ENCODE measurements at places on chromosomes 1 and 21.

DNA sequence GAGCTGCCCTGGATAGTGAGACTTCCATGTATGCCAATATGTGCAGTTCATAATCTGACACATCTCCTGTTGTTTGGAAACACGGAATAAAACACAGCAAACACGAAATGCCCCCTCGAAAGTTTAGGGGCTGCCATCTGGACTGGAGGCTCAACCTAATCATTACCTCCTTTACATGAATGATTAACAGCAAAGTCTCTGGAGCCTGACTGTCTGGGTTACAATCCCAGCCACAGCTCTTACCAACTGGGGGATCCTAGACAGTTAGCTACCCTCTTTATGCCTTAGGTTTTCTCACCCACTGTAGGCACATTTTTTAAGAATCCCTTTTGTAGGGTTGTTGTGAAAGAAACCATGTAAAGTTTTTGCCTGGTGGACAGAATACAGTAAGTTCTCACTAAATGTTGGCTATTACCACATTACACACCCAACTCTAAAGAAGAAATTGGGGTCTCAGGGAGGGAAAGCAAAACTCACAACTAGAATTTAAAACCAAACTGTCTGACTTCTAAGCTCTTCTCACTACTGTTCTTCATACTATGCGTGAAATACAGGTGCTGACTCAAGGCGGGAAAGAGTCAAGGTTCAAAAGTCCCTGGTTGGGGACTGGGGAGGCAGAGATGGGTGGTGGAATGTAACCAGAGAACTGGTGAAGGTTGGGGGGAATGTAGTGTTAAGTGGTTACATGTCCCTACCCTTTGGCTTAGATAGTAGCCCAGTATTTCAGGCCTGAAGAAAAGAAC lies 24.2 kb downstream of the CYP4A22 start:
- no peak for DNase-seq

DNA sequence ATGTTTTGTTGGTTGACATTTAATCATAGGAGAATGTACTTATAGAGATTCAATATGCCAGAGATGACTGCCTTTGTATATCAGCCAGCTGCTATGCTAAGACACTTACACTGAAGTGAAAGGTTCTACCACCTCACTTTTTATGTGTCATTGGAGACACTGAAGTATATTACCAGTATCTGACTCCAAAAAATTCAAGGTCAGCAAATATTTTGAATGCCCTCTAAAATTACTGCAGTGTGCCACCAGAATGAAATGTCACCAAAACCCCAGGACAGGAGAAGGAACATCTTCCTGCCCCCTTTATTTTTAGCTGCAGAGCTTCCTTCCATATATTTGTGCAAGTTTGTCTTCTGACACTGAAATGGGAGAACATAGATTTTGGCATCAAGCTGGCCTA lies 141.5 kb downstream of the LRRC40 start:
- no peak for DNase-seq

GRCh38 chr1:32142446-32143301 lies 34.8 kb downstream of the KPNA6 start:
- DNase-seq = no peak

DNA sequence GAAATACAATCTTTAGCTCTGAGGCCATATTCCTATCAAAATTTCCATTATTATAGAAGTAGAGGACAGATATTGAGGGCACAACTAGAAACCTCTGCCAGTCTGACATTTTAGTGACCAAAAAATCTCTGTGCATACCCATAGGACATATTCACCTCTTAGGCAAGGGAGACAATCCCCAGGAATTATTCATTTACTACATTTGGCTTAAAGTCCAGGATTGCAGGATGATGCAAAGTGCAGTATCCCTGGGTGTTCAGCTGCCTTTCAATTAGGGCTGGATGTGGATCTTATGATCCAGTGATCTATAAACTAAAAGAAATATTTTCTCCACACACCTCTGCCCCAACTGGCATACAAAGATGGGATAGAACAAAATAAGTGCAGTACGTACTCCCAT lies 50.9 kb downstream of the PTGS2 start:
- no peak for DNase-seq

GRCh38 chr1:214404571-214405213 lies 123.7 kb downstream of the SMYD2 start:
- no peak for DNase-seq

DNA sequence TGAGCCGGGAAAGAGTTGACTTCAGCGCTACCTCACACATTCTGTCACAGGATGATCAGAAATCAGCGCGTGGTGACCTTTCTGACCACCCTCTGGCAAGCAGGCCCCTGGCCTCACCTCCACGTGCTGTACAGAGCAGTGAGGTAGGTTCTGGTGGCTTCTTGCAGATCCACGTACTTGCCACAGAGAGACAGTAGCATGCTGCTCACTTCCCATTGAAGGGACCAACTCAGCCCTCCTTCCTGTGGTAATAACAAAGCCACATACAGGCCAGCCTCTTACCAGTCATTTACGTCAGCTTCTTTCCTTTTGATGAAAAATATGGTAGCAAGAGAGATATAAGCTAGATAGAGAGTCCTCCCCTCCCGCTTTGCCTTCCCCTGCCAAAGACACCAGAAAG lies 200.7 kb downstream of the CHRM3 start:
- DNase-seq = no peak

GRCh38 chr1:46581681-46582455 lies 22.2 kb downstream of the MKNK1 start:
- DNase-seq = no peak

- DNase-seq = no peak
These were observed 24.4 kb downstream of the GIPC2 start for GRCh38 chr1:78070210-78070609.

- no peak for DNase-seq
These were observed 34.6 kb downstream of the SLC30A7 start for GRCh38 chr1:100930494-100930893.

GRCh38 chr1:116356067-116356466 lies 17.0 kb upstream of the ATP1A1 start:
- DNase-seq = no peak

GRCh38 chr1:172211221-172211620 lies 209.3 kb upstream of the C1orf105 start:
- DNase-seq = no peak

GRCh38 chr1:56901716-56902115 lies 47.1 kb downstream of the C8A start:
- DNase-seq = no peak

GRCh38 chr1:67833602-67833940 lies 304 bp upstream of the GNG12 start:
- DNase-seq = no peak

- DNase-seq = no peak
These were observed 13.7 kb downstream of the RNF223 start for GRCh38 chr1:1060281-1061000.

GRCh38 chr1:23792151-23792945 lies 1.4 kb downstream of the LYPLA2 start:
- DNase-seq = no peak

GRCh38 chr1:21206117-21206516 lies 29.4 kb upstream of the EIF4G3 start:
- DNase-seq = no peak

DNA sequence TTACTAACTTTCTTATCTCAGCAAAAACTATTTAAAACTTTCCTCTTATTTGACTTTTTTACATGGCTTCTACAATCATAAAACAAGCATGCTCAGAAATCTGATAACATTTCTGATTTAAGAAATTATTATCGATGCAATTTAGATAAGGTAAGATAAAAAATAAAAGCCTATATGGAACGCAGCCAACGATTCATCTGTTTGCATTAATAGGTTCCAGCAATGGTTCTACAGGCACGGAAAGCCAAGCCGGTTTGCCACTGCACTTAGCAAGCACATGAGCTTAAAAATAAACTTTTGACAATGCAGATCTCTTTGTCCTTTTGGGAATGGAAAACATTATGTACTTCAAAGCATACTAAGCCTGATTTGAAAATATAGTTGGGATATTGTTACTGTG lies 77.5 kb upstream of the KCNK2 start:
- no peak for DNase-seq

DNA sequence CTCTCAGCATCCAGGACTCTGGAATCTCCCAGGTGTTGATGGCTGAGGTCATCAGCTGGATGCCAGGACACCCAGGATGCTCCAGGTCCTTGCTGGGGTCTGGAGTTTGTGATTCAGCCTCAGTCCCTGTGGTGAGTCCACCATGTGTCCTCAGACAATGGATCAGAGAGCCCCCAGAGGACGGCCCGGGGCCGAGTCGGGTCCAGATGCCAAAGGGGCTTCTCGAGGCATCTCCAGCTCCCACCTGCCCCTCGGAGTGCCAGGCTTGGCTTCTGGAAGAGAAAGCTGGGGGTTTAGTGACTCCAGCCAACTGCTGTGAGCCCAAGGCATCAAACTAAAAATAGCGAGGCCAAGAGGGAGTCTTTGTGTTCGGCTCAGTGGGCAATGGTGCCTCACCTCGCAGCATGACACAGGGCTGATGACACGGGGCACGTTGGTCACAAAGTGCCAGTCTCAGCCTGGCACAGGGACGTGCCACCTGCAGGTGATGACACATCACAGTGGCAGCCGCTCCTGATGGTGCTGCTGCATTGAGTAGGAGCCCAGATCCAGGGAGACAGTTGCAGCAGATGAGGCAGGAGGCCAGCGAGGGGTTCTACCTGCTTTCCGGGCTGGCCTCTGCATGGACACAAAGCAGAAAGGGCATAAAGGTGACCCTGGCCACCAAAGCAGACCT lies 10.6 kb downstream of the PDE9A start:
- DNase-seq = no peak

DNA sequence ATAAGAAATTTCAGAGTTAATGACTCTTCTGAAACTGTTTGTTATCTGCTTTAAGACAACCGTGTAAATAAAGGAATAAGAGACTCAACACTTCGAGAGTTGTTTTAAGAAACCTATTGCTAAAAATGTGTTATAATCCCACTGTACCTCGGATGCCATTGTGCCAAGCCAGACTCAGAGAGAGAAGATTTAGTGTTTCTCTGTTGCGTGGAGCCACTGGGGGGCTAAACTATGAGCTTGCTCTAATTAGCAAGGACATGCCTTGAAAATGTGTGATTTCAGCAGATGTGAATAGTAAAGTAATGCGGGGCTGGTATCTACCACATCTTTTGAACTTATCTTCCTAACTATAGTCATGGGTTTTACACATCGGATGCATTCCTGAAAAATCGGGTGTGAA lies 56.2 kb upstream of the TARBP1 start:
- no peak for DNase-seq

All from WERI-Rb-1 (cell line).